ENCODE measurements at places on chromosomes 12 and 14.

GRCh38 chr12:111344254-111344875, 24.5 kb downstream of the PHETA1 start:
- DNase-seq, result no peak

DNA sequence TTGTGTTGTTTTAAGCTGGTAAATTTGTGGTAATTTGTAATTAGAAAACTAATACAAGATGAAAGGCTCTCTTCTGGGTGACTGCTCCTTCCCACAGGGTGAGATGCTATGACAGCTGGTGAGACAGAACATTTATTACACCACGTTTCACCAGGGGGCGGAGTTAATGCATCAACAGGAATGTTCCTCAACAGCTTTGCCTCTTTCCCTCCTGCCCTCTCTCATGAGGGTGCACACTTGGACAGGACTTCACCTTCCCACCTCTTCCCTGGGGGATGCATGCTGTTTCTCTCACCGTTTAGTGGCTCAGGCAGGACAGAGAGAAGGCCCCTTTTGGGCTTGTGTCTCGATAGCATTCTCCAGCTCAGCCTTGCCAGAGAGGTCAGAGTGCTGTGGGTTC, 13.4 kb upstream of the PPP1R1A start:
- no peak for DNase-seq

- no peak for DNase-seq
Measured at GRCh38 chr12:122167356-122167925, 6.6 kb downstream of the IL31 start.

DNA sequence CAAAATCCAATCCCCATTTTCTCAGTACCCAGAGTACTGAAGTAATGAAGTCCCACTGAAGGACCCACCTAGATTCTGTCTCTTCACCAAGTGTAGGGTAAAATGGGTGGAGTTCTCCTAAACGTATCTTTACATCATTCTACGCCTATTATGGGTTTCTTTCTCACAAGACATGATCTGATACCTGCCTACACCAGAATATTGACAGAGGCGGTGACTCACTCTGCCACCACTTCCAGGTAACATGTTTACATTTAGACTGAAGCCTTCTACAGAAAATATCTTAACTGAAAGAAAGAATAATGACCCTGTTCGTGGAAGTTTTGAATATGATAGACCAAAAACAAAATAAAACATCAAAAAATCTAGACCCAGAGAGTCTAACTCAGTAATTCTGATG, 89.8 kb downstream of the BTG1 start:
- no peak for DNase-seq

- no peak for DNase-seq
Measured at GRCh38 chr12:76519538-76519937, 40.0 kb downstream of the OSBPL8 start.

Measured in progenitor cell of endocrine pancreas (in vitro differentiated cells).